ENCODE measurements at places on chromosomes 5 and 9.

DNA sequence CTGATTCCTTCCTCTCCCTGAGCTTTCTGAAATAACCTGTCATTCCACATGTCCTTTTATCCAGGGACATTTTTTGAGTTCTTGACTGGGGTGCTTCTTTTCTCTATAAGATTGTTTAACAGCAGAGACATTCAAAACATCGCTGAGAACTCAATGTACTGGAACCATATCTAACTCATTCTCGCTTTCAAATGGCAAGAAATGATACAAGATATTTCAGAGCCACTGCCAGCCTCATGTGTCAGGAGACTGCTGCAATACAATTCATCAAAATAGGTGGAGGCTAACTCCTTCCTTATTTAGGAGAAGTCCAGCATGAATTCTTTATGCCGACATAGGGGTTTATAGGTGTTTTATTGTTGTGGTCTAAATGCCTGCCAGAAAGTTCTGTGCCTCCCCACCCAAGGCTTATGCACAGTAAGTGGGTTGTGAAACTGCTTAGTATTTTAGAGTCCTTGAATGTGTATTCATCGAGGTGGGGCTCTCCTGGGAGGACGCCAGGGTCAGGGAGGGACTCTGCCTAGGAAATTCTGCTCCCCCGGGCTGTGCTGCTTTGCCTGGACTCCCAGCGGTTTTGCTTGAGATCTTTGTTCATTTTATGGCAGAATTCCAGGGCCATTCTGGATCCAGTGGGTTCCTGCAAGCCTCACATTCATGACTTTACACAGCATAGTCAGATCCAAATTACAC is 53.9 kb downstream of the ZNF474 start:
- DNase-seq, result no peak

DNA sequence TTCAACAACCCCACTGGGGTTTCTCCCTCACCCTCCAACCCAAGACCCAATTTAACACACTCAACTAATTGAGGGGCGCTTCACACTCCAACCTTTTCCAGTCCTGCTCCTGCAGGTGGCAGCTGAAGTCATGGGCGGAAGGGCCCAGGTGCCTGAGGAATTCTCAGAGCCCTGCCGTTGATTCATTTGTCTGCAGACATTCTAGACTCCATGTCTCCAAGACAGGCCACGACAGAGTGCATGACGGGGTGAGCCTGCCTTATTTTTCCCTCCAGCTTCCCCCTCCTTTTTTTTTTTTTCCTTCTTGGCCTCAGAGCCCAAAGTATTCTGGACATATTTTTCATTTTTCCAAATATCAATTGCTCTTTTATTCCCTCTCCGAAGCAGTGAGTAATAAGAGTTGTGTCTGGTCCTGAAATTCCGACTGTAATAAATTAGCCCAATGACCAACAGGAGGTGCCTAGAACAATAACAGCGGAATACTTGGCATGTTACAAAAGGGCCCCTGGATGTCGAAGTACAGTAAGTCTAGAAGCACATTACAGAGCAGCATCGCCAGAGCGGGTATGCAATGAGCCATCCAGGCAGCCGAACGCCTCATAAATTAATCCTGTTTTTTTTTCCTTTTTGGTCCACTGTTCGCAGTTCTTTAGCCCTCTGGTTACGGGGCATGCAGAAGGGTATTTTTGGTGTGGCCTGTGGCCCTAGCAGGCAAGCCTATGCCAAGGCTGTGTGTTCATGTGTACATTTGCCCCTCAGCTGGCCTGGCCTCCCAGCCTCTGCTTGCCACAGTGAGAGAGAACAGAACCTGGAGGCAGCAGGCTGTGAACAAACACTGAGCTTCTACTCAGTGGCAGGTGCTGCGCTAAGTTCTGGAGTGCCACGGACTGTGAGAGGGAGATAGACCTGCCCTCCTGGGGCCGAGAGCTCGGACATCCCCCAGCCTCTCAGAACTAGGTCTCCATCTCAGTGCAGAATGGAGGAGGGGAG is 8.6 kb upstream of the SMIM23 start:
- DNase-seq, result no peak

DNA sequence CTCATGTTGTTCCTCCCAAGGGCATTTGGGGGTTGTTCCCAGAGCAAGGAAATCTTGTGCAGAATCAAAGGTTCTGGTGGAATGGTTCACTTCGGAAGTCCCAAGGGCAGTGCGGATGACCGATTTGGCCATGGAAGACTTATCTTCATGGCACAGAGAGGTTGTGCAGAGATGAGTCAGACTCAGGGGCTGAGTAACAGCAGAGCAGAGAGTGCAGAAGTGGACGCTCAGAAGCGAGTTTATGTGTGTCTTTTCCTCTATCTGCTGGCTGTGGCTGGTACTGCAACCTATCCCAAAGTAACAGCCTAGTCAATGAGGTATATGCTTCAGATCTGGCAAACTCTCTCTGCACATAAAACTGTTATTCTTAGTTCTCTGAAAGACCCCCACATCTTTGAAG is 118.1 kb downstream of the DPYSL3 start:
- DNase-seq, result no peak

- no peak for DNase-seq
These were observed 41.8 kb downstream of the TNFSF8 start for GRCh38 chr9:114888607-114889006.

DNA sequence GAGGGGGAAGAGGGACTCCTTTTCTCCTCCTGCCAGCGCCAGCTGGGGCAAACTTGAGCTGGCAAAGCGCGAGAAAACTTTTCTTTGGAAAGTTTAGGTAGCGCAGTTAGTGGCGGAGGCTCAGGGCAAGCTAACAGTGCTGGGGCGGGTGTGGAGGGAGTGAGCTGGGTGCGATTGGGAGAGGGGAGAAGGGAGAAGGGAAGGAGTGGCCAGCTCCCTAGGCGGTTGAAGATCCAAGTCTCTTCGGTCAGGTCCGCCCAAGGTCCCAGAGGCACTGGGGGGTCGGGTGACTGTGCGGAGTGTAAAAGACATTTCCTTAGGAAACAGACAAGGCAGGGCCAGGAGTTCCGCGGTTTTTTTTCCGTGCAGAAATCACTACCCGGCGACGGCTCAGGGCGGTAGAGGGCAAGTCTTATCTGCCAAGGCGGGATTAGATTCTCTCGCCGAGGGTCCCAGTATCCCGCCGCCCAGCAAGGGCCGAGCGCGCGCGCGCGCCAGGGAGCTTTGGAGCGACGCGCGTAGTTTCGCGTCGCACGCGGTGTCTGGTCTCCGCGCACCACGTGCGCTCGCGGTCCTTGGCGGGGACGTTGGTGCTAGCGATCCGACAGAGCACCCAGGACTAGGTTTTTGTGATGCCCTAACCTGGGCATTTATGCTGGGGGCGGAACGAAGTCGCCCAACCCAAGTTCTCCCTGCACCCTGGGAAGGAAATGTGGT is 33.6 kb upstream of the NFIB start:
- no peak for DNase-seq
